Putamen (tissue), 1 donor: ENCODE measurements at places on chromosomes 2 and 18.
A peak's percentile ranks its signal among the peaks of the same experiment; 100 is the strongest.

DNA sequence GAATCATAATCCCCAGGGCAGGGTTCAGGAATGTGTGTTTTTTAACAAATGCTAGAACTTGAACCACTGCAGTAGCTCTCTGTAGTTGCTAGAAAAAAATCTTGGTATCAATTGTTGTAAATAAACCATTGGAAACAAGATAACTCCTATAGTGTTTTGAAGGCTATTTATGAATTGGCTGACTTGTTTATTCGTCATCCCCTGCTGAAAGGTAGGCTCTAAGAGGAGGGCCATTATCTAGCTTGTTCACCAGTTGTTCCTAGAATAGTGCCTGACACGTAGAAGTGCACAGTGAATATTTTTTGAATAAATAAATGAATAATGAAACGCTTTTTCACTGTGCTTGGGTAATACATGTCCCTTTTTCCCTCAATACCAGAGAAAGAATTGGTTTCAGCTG lies 211.4 kb downstream of the BABAM2 start:
- no peak for DNase-seq

GRCh38 chr2:2192091-2192955 lies 138.8 kb downstream of the MYT1L start:
- DNase-seq: no peak

- DNase-seq: peak; percentile 79
Measured at GRCh38 chr2:227717687-227718567, at the start of gene SLC19A3. Gene SLC19A3, minus strand, starts transcription at chr2:227718028. Its CDS starts 15,710 bp downstream, at chr2:227702318.

- no peak for DNase-seq
Measured at GRCh38 chr2:48722391-48722790, 33.1 kb downstream of the LHCGR start.

DNA sequence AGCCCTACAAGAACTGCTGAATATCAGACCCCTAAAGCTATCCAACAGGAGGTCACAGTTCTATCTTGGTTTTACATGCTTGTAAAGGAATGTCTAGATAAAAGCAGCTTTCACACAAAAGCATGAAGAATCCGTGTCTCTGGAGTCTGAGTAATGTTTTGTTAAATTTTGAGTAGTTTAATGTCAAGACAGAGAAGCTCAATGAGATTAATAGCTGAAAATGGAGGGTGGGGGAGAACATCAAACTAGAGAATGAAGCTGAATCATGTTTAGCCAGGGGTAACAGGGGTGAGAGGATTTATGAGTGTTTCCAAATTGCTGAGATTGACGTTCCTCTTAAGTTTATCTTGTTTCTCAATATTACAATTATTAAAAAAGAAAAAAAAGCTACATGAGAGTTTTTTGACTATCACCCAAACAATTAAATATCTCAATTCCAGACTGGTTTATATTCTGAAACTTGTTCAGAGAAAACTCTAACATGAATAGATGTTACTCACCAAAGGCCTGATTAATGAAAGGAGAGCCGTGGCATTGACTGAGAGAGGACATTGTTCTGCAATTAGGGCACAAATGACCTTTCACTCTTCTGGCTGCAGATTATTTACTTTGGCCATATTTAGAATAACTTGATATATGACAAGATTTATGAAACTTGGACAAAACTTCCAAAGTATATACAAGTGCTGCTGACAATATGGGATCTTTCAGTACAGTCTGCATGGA lies 266.4 kb upstream of the ETAA1 start:
- DNase-seq: no peak

DNA sequence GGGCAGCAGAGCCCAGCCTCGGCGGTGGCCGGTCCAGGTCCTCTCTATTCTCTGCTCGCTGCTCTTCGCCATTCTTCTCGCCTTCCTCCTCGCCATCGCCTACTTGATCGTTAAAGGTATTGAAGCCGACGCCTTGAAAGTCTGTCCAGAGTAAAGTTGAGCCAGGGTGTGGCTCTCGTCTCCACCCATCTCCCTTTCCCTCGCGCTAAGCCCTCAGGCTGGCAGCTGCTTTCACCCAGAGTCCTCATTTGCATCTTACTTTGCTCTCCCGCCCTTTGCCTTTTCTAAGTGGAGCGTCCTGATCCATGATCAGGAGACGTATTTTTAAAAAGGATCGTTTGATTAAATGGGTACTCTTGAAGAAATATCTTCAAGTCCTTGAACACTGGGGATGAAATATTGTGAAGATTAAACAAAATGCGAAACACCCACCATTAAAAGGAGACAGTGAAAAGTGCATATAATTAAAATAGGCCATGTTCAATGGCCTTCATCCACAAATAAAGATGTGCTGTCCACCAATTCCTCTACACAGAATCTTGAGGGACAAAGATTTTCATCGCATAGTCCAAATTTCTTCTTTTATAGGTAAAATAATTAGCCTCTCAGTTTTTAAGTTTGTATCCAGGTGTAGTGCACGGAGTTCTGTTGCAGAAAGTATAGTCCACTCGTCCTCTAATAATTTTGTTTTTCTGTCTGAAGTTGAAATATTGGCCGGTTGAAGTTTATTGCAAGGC lies 657 bp downstream of the ARL6IP6 start:
- DNase-seq: peak; percentile 6

- DNase-seq: no peak
Measured at GRCh38 chr2:29878898-29879297, 42.5 kb downstream of the ALK start.

GRCh38 chr2:119142824-119143223 lies 15.7 kb downstream of the C1QL2 start:
- DNase-seq: peak; percentile 45

- DNase-seq: no peak
Measured at GRCh38 chr2:224881846-224882245, 160.4 kb downstream of the DOCK10 start.

GRCh38 chr18:46398625-46399024 lies 258.4 kb downstream of the LOXHD1 start:
- DNase-seq: no peak

DNA sequence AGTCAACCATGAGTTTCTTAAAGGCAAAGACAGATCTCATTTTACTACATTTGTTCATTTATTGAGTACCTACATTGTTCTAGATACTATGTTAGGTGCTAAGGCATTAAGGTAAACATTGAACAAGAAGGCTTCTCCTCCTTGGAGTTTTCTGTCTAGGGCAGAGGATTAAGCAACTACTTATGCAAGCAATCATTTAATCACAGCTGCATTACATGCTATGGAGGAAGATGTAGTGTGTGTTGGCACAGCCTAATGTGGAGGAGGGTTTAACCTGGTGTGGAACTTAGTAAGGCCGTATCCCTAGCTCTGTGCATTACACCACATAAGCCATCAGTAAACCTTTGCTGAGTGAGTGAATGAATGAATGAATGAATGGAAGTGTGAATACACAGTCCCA lies 106.5 kb upstream of the MAP3K20 start:
- DNase-seq: no peak

DNA sequence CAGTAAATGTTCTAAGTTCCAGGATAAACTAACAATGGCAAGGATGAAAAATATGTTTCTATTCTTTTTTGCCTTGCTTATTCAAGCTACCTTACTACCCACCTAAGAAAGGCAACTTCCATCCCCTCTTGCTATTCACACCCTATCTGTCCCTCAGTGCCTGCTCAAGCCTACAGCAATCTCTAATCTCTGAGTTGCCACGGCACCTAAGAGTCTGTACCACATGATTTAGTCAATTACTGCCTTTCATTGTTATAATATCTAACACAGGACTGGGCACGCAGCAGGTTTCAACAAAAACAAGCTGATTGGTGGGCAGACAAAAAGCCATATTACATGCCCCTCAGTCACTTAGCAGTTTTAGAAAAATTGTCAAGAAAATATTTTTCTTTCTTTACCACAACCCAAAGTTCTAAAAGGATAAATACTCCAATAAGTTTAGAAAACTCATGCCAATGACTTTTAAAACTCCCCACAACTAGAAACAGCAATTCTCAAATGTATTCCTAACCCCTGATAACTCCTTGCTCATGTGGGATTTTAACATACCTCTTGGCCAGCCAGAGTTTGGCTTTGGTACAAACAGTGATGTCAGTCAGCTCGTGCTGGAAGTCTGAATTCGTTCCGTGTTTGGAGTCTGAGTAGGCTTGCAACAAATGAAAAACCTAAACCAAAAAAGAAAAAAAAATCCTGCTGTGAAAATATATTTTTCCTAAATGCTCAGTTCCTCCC lies 117.3 kb upstream of the ZFP36L2 start:
- DNase-seq: peak; percentile 16

- no peak for DNase-seq
Measured at GRCh38 chr18:53441761-53442414, 782.6 kb downstream of the MBD2 start.

GRCh38 chr2:157952558-157952957 lies 76.4 kb upstream of the ACVR1 start:
- no peak for DNase-seq

- peak; percentile 58 for DNase-seq
Measured at GRCh38 chr2:44777537-44777936, 164.0 kb upstream of the SIX3 start.

- peak; percentile 72 for DNase-seq
Measured at GRCh38 chr18:66560094-66560493, 43.8 kb downstream of the CDH19 start.

DNA sequence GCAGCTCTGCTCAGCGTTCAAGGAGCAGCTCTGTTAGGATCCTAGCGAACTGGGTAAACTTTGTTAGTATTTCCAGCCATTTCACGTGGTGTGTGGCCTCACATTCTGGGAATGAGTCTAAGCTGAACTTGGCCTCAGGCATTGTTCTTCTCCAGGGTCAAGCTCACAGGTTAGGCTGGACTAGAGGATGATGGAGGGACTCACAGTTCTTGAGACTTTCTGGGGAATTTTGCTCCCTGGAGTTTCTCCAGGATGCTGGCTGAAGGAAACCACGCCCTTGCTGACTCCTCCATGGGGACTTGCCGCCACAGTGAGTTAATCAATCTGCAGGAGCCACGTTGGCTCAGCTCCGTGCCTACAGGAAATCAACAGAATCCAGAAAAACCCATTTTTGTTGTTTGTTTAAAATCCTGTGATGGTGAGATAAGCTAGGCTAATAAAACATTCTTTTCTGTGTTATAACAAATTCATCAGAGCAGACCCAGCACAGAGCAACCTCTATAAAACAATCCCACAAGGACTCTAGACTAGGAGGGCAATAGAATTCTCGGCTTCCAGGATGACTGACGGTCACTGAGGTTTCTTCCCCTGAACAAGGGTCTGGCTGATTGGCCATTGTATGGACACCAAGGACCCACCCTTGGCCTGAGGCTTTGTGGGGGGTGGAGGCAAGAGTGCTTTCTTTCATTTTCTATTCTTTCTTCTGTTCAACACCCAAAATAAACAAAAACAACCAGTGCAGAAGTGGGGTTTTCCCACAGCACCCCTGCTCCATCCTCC lies 12.6 kb downstream of the CNDP1 start:
- DNase-seq: no peak

DNA sequence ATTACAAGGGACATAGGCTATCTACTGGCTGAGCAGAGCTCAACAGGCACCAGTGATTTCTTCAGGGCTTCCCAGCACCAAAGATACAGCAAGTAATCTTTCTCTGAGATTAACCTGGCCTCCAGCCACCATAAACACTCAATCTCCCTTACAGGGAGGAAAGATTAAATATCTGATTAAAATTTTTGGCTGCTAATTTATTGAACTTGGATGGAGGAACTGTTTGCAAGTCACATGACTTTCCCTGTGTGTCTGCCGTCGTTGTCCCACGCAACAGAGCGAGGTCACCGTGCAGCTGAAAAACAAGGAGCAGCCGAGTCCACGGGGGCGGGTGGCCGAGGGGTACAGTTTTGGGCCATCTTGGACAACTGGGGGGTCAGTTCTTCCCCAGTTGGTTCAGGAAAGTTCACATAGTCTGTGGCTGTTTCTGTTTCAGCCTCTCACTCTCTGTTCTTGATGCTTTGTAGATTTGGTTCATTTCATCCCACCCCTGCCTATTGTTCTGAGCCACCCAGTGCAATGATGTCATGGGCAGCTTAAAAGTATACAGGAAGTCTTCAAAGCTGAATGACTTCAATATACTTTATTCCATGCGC lies 186.8 kb upstream of the CTAGE1 start:
- no peak for DNase-seq

DNA sequence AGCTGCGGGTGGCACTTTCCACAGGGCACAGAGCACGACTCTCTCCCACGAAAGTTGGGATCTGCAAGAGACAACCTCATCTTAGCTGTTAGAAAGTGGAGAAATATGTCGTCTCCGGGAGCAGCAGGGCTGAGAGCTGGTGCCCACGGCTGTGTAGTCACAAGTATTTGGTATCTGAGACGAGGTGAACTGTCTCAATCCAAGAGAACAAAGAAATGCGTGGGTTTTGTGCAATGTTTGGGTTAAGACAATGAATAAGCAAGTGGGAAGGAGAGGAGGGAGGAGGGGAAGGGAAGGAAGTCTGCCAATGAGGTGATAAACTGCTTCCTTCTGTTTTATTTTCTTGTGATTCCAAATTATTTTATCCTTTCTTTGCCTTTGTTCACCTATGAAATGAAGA lies 18.0 kb downstream of the DYTN start:
- no peak for DNase-seq

GRCh38 chr18:11962597-11962996 lies 18.7 kb upstream of the IMPA2 start:
- no peak for DNase-seq

- DNase-seq: peak; percentile 16
Measured at GRCh38 chr18:36095936-36096519, 28.7 kb upstream of the RPRD1A start.

DNA sequence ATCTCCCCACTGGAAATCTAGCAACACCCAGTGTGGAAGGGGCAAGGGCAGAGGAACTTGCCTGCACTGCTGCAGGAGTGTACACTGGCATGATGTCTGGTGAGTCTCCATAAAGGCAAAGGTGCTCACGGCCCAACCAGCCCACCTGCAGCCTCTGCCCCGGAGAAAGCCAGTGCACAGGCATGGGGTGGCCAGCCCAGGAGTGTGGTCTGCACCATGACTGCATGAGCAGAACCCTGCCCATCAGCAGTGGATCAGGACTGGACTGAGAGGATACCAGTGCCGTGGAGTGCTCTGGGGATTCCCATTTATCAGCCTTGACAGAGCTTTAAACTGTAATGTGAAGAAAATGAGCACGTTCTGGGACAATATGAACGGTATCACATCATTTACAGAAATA lies 342.6 kb upstream of the HS6ST1 start:
- no peak for DNase-seq

GRCh38 chr2:115369400-115369799 lies 927.0 kb downstream of the DPP10 start:
- DNase-seq: no peak
